ENCODE measurements at places on chromosomes 7 and 10. TPM values are rescaled to one million over a fixed set of nuclear protein-coding genes. Genes with fewer than 3 reads are reported as not detected.

- DNase-seq: no peak
These were observed 329.3 kb downstream of the FRMD4A start for GRCh38 chr10:14001298-14002040.

GRCh38 chr7:70638158-70639107 is 493.5 kb upstream of the GALNT17 start:
- no peak for DNase-seq

- no peak for DNase-seq
These were observed 24.4 kb upstream of the ARHGAP12 start for GRCh38 chr10:31953080-31953479.

GRCh38 chr7:94190599-94191061 is 186.5 kb upstream of the BET1 start:
- DNase-seq: no peak

- DNase-seq: no peak
These were observed 148.8 kb downstream of the CHN2 start for GRCh38 chr7:29343399-29343798.

DNA sequence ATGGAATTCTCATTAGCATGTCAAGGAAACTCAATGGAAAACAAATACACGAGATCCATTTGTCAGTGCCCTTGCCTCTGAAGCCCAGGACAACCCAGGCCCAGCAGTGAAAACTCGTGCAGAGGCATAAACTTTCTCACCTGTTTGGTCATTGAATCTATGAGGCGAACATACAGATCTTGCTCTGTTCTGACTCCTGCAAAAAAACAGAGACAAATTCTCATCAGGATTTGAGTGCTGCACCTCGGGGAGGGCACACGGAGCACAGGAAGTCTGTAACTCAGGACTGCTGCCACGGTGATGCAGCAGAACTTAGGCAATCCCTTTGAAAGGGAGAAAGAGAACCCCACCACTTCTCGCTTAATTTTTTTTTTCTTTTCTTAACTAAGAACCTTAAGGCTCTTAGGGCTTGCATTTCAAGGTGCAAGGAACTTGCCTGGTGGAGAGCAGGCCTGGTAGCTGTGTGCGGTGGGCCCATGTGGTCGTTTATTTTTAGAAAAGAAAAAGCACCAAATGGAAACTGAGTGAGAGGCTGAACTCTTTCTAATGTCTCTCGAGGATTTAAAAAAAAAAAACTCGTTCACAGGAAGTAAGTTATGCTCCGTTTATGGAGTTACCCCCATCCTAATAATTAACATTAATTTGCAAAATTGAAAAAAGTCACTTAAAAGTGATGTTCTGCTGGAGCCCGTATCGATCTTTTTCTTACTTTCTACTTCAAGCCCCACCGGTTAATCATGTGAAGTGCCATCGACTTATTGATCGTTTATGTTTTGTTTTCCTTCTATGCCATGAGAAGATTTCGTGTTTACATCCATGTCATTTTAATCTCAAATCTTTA is 1.8 kb downstream of the EBF3 start:
- no peak for DNase-seq

GRCh38 chr10:19572056-19572455 is 244.2 kb upstream of the PLXDC2 start:
- no peak for DNase-seq

DNA sequence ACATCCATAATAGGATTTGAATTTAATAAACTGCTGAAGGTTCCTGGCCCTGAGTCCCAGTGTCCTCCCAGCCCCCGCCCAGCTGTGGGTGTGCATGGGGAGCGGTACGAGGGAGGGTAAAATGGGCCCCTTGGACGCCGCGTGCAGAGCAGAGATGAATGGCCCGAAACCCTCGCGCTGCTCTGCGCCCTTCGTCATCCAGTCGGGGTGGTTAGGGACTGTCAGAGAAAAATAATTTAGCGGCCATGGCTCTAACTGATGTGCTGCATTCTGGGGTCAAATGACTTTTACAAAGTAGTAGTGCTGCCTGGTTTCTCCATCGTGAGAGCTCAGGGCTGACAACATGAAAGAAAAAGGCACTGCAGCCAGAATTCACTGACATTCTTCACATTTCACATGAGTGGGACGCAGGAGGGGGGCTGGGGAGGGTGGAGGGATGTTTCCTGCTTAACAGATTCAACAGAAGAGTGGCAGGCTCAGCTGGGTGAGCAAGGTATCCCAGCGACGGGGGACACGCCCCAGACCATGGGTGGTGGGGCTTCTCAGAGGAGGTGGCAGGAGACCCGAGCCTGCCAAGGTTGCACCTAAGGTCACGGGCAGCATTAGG is 304.5 kb downstream of the WDR37 start:
- DNase-seq: no peak

DNA sequence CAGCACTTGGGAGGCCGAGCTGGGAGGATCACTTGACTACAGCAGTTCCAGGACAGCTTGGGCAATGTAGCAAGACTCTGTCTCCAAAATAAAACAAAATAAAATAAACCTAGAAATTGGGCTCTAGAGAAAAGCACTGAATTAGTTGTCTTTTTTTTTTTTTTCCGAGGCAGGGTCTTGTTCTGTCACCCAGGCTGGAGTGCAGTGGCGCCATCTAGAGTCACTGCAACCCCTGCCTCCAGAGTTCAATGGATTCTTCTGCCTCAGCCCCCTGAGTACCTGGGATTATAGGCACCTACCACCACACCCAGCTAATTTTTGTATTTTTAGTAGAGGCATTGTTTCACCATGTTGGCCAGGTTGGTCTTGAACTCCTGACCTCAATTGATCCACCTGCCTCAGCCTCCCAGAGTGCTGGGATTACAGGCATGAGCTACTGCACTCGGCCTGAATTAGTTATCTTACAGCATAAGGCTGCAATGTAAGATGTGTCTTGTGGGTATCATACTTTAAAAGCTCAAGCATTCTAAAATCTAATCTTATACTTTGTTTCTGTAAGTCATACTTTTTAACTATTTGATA is 12.8 kb downstream of the MEIG1 start:
- DNase-seq: no peak

GRCh38 chr10:42367532-42368230 is 270.7 kb downstream of the ZNF33B start:
- DNase-seq: peak; percentile 77

Gene ASAH2
- 3.2 TPM for polyA plus RNA-seq

Gene PAPOLB
- polyA plus RNA-seq: 0.12 TPM

Gene MRPS17
- 16.1 TPM for polyA plus RNA-seq

Gene SNCG
- 11.6 TPM for polyA plus RNA-seq

Gene LIPJ
- 0.32 TPM for polyA plus RNA-seq

All from renal cortex interstitium (tissue), 15 donors.